ENCODE measurements at places on chromosomes 4 and X.

GRCh38 chr4:73669410-73670183 lies 49.4 kb upstream of the RASSF6 start:
- no peak for DNase-seq

GRCh38 chrX:13803116-13803515 lies 13.8 kb downstream of the GPM6B start:
- DNase-seq: no peak

DNA sequence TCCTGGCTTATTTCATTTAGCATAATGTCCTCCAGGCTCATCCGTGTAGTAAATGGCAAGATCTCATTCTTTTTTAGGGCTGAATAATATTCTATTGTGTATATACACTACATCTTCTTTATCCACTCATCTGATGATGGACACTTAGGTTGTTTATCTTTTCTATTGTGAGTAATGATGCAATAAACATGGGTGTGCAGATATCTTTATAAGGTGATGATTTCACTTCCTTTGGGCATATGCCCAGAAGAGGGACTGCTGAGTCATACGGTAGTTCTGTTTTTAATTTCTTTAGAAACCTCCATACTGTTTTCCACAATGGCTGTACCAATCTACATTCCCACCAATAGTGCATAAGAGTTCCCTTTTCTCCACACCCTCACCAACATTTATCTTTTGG lies 317.6 kb upstream of the CNKSR2 start:
- no peak for DNase-seq

DNA sequence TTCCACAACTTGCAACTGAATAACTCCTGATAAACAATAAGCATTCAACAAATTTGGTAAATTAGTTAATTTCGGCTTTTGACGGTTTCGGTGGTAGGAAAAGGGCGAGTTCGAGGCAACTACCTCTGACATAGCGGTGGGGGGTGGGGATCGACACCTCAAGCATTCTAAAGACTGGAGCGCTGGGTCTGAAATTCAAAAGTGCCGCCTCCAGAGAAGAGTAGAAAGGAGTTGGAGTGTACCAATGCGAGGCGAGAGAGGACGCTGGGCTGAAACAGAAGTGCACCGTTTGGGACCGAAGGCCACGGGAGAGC lies 725 bp downstream of the SMC1A start:
- no peak for DNase-seq

- DNase-seq: no peak
Observed at GRCh38 chr4:33058998-33059397, 2338.8 kb downstream of the PCDH7 start.

DNA sequence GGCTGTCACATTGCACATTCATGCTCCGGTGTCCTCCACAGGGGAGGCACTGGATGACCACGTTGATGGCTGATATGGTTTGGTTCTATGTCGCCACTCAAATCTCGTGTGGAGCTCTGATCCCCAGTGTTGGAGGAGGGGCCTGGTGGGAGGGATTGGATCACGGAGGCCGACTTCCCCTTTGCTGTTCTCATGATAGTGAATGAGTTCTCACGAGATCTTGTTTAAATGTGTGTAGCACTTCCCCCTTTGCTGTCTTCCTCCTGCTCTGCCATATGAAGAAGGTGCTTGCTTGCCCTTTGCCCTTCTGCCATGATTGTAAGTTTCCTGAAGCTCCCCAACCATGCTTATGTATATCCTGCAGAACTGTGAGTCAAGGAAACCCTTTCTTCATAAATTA lies 22.3 kb upstream of the NAT8L start:
- DNase-seq: no peak

DNA sequence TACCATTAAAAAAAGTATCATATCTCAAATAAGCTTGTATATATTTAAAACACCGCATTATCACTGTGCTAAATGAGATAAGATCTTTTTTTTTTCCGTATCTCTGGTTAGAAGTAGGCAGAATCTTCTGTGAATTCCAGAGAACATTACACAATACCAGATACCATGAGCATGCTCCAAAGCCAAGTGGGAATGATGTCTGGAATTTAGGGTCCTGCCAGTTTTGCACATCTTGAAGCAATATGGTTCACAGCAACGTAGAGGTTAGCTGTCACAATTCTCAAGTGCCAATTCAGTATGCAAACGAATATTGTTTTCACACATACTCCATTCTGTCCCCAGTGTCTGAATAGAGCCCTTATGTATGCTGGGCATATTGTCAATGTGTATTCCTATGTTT lies 127.5 kb upstream of the NEIL3 start:
- DNase-seq: no peak

GRCh38 chr4:93947286-93947685 lies 118.7 kb downstream of the ATOH1 start:
- no peak for DNase-seq

GRCh38 chr4:39363773-39364393 lies 2.3 kb downstream of the RFC1 start:
- no peak for DNase-seq

DNA sequence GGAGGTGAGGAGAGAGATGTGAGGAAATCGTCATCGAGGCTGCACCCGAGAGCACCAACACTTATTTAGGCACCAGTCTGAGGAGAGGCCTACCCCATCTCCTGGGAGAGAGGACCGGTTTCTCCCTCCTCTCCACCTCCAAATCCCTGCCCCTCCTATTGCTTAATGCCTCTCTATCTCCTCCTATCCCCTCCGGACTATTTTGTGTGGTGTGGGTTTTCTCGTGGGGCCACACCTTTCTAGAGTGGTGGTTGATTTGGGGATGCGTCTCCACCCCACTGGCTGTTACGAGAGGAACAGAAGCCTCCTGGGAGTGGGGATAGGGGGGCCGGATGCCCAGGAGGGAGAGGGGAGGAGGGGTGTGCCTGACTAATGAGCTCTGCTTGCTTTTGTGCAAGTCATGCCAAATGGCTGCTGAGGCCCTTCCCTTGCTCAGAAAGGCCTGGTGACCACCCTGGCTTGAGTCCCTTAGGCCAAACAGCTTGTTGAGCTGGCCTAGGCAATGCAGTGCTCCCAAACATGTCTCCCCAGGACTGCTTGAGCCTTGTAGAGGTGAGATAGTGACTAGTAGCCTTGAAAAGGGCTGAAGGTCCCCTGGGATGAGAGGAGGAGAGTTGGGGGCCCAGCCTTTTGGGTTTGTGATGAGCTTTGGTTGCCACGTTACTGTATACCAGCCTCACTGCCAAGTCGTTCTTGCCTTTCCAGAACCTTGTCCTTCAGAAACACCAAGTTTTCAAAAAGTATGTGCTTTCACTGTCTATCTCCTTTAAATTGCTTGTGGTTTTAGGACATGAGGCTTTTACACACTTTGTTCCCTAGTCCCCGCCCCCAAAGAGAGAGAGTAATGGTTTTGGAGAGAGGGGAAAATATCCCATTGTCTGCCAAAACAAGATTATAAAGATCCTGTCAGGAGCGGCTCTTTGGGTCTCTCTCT lies 1.2 kb downstream of the MSN start:
- no peak for DNase-seq

DNA sequence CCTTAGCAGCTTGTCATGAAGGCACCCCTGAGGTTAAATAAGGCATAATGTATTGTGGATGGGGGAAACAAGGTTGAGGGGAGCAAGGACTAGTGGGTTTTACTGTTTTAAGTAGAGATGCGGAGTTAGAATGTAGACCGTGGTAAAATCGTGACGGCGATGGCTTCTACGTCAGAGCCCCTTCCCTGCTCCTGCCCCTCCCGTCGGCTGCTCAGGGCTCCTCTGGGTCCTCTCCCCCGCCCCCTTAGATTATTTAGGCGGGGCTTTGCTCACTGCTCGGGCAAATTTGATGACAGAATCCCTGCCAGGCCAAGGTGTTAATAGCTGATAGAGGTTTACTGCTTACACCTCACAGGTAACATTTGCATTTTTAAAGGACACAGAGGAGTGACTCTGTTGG lies 2.3 kb downstream of the FRMPD3 start:
- DNase-seq: no peak

- DNase-seq: no peak
Observed at GRCh38 chr4:73434311-73434710, 1.7 kb upstream of the AFP start.

- DNase-seq: no peak
Observed at GRCh38 chrX:49838374-49838773, 9.3 kb downstream of the PAGE4 start.

- no peak for DNase-seq
Observed at GRCh38 chr4:65791812-65792308, 121.6 kb upstream of the EPHA5 start.

DNA sequence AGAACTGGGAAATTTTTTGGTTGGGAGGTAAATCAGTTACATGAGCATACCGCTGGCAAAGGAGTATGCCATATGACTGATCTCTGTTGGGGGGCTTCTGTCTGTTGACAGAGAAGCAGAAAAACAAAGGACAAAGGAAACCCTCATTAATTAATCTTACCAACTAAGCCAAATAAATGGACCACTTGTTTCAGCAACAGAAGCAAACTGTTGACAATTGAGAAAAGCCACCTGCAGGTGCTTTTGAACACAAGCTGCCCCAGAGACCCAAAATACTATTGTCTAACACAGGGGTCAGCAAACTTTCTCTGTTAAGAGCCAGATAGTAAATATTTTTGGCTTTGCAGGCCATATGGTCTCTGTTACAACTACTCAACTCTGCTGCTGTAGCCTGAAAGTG lies 7.0 kb upstream of the FRYL start:
- no peak for DNase-seq

DNA sequence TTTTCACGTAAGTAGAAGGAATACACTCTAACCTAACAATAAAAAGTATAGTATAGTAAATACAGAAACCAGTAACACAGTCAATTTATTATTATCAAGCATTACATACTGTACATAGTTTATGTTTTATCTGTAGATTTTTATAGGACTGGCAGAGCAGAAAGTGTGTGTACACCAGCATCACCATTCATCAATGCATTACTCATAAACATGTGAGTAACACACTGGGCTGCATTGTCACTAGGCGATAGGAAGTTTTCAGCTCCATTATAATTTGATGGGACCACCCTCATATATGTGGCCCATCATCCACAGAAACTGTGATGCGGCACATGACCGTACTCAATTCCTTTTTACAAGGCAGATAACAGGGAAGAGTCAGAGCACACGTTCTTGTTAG lies 137.8 kb upstream of the RBPJ start:
- DNase-seq: no peak

DNA sequence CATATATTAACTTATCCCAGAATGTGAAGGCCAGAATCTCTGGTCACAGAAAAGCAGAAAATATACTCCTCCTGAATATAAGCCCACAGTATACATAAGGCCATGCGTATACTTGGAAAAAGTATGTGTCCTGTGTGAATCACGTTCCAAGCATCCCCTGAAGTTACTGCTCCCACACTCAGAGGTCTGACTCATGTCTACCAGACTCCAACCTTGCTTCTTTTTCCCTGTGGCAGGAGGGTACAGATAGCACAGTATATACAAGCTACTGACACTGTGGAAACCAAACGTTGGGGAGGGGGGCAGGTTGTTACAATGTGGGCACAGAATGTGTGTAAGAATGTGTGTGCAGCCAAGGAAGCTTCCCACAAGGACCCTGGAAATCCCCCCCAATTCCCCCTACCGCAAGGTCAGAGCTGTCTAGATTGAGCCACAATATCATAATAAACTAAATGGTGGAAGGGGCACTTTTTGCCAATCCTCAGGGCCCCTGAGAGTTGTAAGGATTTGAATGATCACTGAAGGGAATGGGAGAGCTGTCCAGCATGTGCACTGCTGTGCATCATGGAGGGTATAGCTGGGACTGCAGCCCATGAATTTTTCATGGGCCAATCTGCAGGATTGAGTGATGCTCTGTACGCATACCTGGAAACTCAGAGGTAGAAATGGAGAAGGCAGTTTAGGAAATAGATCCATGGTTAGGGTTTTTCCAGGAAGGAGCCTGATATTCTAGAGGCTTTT lies 7.4 kb upstream of the RELL1 start:
- no peak for DNase-seq

DNA sequence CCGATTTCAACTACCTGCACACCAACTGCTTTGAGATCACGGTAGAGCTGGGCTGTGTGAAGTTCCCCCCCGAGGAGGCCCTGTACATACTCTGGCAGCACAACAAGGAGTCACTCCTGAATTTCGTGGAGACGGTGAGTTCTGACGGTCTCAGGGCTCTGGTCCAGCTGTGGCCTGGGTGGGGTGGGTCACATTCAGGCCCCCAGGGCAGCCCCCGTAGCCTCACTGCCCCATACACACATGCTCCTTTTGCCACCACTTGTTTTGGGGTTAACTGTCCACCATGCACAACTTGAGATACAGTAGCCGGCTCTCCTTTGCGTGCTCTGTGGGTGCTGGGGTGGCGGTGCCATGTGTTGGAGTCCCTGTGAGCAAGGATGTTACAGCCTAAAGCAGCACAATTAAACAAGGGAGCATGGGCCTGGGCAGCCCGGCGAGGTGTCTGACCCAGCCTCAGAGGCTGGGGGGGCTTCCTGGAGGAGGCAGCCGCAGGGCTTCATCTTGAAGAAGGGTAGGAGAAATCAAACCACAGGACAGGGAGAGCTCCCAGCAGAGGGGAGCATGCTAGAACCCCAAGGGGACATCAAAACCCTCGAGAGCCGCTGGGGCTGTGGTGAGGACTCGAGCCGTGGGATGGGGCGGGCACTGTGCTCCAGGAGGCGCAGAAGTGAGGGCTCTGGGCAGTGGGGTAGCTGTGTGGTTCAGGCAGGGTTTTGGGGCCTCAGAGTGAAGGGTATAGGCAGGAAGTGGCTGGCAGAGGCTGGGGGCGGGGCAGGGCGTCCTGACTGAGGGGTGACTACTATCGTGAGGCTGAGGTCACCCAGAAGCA lies 22.0 kb downstream of the CPZ start:
- DNase-seq: no peak

DNA sequence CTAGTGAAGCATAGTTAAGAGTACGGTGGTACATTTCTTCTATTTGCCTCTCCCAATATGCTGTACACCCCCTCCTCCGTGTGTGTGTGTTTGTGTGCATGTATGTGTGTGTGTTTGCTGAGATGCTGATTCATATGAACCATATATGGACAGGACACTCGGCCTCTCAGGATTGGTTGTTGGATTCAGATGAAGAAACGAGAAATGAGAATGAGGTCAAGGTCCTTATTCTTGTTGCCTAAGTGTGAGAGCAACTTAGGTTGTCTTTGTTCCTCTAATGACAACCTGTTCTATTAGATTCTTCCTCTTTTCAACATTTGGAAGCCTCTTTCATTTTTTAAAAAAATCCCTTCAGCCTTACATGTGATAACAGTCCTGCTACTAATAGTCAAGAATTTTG lies 1387.6 kb downstream of the STIM2 start:
- no peak for DNase-seq

GRCh38 chr4:94826206-94826605 lies 68.5 kb downstream of the BMPR1B start:
- no peak for DNase-seq

DNA sequence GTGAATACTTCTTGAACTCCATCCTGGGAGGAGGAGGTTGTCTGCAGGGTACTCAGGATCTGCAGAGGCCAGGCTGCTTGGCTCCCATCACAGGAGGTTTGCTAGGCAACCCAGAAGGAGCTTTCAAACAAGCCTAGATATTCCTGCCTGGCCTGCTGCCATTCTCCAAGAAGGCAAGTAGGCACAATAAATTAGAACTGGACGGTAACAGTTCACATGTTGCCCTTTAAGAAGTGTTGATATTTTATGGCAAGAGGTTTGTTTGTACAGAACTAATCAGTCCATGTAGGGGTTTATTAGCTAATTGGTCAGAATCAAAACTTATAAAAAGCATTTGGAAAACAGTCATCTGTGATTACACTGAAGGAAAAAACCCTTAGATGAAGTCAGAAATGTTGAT lies 39.3 kb downstream of the SYNPO2 start:
- no peak for DNase-seq
